ENCODE measurements at places on chromosomes 12 and 14.
A peak's percentile ranks its signal among the peaks of the same experiment; 100 is the strongest.

- no peak for DNase-seq
Observed at GRCh38 chr12:122740351-122740750, 9.7 kb upstream of the HCAR1 start.

GRCh38 chr14:74324931-74325361 lies 22.2 kb upstream of the ABCD4 start:
- DNase-seq: peak; percentile 67

DNA sequence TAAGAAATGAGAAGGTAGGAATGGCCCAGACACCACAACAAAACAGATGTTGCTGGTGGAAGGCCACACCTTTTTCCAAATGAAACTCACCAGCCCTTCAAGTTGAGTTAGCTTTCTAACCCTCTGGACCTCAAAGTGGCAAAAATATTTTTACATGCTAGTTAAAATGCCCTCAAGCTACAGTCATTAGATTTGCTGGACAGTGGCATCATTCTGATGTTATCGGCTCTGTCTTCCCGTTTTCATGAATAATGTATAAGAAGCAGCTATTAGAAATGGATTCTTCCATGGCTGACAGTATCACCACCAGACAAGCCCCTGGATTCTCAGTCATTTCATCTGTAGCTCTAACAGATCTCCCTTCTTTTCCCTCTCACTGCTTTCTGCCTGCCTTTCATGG lies 37.1 kb upstream of the PLXNC1 start:
- no peak for DNase-seq

GRCh38 chr12:103852498-103852997 lies 11.5 kb upstream of the NT5DC3 start:
- no peak for DNase-seq

DNA sequence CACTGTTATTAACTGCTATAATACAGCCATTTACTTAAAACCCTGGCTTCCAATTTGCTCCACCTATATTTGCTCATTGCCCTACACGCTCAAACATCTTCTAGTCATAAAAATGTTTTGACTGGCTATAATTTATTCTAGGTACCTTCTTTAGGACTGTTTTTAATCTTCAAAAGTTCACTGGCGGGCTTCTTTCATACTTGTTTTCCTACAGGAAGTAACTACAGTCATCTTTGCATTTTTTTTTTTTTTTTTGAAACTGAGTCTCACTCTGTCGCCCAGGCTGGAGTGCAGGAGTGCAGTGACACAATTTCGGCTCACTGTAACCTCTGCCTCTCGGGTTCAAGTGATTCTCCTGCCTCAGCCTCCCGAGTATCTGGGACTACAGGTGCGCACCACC lies 32.5 kb downstream of the MPHOSPH9 start:
- DNase-seq: no peak

DNA sequence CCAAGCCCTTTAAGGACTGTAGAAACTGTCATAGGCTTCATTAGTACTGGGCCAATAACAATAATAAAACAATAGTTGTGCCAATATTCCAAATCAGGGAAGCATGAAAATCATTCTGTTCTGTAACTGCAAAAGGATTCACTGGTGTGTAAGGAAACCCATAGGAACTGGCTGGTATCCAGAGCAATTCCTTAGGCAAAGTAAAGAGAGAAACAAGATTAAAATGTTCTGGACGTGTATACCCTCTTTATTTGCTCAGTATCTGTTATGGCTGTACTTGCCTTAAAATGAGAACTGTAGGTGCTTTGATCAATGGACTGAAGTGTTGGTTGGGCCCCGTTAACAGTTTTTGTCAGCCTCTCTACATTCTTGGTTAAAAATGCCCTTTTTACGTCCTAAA lies 72.4 kb upstream of the STAC3 start:
- DNase-seq: no peak

GRCh38 chr12:127809275-127809674 lies 457.7 kb upstream of the TMEM132C start:
- DNase-seq: peak; percentile 86

GRCh38 chr12:124743479-124744272 lies 120.0 kb downstream of the SCARB1 start:
- no peak for DNase-seq

GRCh38 chr14:68791902-68792677 lies 777 bp downstream of the ZFP36L1 start:
- no peak for DNase-seq

All from common myeloid progenitor, CD34-positive (primary cell).